Caco-2 (cell line): ENCODE measurements at places on chromosomes 2 and 18. TPM values are rescaled to one million over a fixed set of nuclear protein-coding genes. Genes with fewer than 3 reads are reported as not detected.

HOXD13 gene
- total RNA-seq: not detected in 2 replicates

ALK gene
- 0.11 TPM in 1 of 2 replicates, not detected in the other for total RNA-seq

GKN2 gene
- total RNA-seq: not detected in 2 replicates

KIAA2012 gene
- 0.27 and 0.37 TPM in 2 replicates for total RNA-seq

MEIS1 gene
- 7.4 and 10.5 TPM in 2 replicates for total RNA-seq

IL1B gene
- total RNA-seq: 0.18 TPM in 1 of 2 replicates, not detected in the other

C2orf76 gene
- 5.0 and 6.5 TPM in 2 replicates for total RNA-seq

GPR39 gene
- 26.8 and 28.7 TPM in 2 replicates for total RNA-seq

GALM gene
- total RNA-seq: 48.5 and 48.7 TPM in 2 replicates

ANKRD30BL gene
- not detected in 2 replicates for total RNA-seq

ALLC gene
- total RNA-seq: not detected in 2 replicates

GMCL1 gene
- total RNA-seq: 13.8 and 17.5 TPM in 2 replicates

CLIP4 gene
- total RNA-seq: 0.79 and 1.2 TPM in 2 replicates

AQP12B gene
- total RNA-seq: not detected in 2 replicates

STARD6 gene
- total RNA-seq: not detected in 2 replicates

NT5C1B gene
- not detected in 2 replicates for total RNA-seq

CTNNA2 gene
- not detected in 2 replicates for total RNA-seq

RUFY4 gene
- total RNA-seq: not detected in 2 replicates
